ENCODE measurements at places on chromosomes 1 and 21.

DNA sequence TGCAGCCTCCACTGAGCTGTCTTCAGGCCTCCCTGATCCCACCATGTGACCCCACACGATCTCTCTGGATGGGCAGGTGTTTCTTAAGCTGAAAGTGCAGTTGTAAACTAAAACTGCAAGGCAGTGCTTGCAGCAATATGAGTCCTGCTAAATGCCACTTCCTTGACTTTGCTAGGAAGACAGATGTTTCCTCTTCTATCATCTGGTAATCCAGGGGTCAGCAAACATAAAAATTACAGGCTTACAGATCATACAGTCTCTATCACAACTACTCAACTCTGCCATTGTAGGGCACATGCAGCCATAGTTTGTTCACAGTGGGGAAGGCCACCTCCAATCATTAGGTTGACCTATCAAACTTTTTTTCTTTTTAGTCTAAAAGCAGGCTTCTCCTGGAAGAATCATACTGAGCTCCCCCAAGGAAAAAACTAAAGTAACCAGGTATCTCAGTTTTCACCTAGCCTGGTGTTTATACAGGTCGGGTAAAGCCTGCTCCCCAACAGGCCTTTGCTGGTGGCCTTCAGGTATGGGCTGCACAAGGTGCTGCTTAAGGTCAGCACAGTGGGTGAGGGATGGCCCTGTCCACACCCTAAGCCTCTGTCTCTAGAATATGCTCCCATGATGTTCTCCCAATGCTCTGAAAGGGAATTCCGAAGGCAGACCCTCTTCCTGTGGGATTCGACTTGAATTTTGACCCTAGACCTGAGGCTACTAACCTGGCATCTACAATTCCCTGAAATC lies 10.8 kb downstream of the ABCA4 start:
- no peak for DNase-seq

DNA sequence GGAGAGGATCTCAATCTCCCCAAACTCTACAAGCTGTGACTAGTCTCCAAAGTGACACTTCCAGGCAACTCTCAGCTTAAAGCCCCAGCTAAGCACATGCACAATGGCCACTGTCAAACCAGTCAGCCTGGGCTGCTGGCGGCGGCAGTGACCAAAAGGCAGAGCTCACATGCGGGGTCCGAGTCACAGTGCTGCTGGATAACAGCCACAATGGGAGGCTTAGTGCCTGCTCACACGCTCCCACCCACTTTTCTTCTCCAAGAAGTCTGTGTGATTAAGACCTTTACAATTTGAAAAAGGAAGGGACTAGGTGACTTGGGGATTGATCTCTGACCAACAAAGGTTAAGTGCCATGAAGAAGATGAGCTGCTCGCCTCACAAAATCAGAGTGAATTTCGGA lies 16.8 kb downstream of the RIPK4 start:
- DNase-seq = no peak

- no peak for DNase-seq
Measured at GRCh38 chr1:176195547-176195946, 11.5 kb downstream of the COP1 start.

DNA sequence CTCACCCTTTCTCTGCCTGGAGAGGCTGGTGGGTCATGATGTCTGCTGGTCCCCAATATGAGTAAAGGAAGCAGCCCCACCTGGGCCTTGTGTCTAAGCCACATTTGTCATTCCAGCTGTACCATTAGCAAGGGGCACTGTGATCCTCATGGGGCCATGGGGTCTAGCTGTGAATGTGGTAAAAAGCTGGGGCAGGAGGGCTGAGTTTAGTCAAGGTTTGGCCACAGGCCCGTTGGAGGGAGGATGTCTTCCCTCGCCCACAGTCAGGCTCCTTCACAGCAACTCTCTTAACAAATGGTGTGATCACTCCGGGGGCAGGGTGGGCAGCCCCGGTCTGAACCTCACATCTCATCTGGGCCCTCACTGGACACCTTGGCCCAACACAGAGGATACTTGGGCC lies 115.4 kb downstream of the DMRTB1 start:
- no peak for DNase-seq

DNA sequence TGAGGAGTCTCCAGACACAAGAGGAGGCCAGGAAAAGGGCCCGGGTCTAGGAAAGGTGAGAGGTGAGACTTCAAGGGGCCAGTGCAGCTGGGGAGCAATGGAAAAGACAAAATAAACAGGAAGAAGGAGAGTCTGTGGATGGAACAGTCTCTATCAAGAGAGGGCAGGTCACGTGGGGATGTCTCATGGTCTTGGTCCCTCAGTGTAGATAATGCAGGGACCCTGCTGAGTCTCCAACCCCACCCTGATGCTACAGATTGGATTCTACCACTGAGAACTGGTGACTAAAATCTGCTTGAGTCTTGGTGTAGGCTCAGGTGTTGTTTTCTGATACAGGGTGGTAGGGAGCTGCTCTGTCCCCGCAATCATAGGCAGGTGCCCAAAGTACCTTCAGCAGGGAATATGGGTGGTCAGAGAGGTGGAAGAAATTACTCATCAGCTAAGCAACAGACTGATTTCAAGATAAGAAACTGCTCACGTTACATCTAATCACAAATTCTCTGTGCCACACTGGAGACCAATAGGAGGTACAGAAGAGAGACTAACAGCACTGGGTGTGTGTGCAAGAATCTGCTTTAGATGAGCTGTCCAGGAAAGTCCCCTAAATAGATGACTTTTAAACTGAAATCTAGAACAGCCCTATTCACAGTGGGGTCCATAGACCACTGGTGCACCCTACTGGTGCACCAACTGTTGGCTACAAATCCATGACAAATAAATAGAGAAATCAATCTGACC lies 101.5 kb upstream of the TLR5 start:
- DNase-seq = no peak

DNA sequence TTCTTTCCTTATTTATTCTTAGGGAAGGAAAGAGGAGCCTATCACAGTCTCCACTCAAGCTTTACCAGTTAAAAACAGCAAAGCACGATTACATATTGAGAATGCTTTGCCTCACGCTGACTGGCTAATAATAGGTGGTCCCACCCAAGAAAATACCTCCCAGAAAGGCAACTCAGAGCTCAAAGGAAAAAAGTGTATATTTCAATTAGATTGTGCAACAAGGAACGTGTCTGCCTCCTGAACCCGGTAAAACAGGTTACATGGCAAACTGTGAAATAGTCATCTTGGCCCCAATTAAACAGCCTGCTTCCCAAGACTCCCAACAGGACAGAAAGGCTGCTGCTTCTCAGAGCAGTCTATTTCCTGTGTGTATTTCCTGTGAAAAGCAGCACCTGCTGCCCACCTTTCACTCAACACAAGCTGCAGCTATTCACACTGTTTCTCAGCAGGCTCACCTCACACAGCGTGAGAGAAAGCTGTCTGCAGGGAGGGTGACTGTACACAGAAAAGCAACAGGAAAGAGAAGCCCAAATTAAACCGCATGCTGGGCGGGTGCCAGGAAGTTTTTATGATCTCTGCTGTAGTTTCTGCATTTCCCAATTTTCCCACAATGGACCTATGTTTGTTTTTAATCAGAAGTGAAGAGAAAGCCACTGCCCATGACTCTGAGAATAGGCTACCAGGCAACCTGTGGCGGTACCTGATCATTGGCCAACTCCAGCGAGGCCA lies 44.0 kb downstream of the URB1 start:
- DNase-seq = no peak

- DNase-seq = peak; percentile 58
Measured at GRCh38 chr1:36151845-36152203, 2.5 kb upstream of the TRAPPC3 start.

GRCh38 chr1:165169028-165169427 lies 187.5 kb downstream of the LMX1A start:
- DNase-seq = no peak

- no peak for DNase-seq
Measured at GRCh38 chr21:32186804-32187203, 92.0 kb downstream of the MIS18A start.

- DNase-seq = no peak
Measured at GRCh38 chr1:13478692-13479091, 35.1 kb downstream of the LRRC38 start.

DNA sequence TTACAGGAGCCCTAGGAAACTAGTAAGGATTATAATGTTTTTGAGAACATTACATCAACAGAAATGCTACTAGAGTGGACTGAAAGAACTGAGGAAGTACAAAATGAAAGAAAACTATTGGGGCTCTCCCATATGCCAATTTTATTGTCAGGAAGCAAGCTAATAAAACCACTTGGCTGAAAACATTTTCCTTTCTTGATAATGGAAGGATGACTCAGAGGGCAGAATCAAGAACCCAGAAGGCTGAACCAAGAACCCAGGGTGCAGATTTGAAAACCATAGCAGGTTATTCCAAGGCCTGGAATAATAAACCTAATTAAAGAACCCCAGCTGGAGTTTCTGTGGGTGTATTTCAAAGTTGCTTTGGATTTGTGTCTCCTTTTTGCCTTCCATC lies 70.7 kb downstream of the RPE65 start:
- DNase-seq = no peak

GRCh38 chr1:12345350-12346217 lies 115.8 kb downstream of the VPS13D start:
- DNase-seq = peak; percentile 12

DNA sequence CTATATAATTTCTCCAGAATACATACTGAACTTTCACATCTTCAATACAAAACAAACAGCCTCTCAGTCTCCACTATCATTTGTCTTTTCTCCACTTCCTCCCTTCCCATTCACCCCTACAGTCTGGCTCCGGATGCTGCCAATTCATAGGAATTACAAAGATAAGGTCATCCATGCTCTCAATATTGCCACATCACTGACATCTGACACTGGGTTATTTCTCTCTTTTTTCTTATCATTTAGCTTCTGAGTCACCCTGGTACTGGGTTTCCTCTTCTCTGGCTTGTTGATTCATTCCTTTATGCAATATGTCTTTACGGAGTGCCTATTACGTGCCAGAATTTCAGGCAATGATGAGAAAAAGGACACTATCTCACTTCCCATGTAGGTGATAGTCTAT lies 3.1 kb upstream of the SH3BP5L start:
- DNase-seq = no peak
